ENCODE measurements at places on chromosomes 5 and 9. TPM values are rescaled to one million over a fixed set of nuclear protein-coding genes. Genes with fewer than 3 reads are reported as not detected.

Gene IRX1
- total RNA-seq = not detected

Gene MAP1B
- total RNA-seq = 66.1 TPM

Gene OBP2B
- total RNA-seq = not detected

Gene BRINP1
- total RNA-seq = not detected

Gene SEMA6A
- 0.42 TPM for total RNA-seq

Gene VPS13A
- 18.8 TPM for total RNA-seq

Gene SH3RF2
- not detected for total RNA-seq

GRCh38 chr9:92728831-92729734 is 35.5 kb downstream of the BICD2 start:
- no peaks in the 10 kb centered on the region for H3K27me3 ChIP-seq
- H3K36me3 ChIP-seq = peaks cover 27% of the 10 kb centered on the region
- H3K4me3 ChIP-seq = no peak overlapping the region
- DNase-seq = no peak
- no peak overlapping the region for H3K27ac ChIP-seq
- no peaks in the 10 kb centered on the region for H3K4me1 ChIP-seq

GRCh38 chr9:128771094-128771721 is 519 bp downstream of the ZER1 start:
- H3K4me1 ChIP-seq = peaks cover 13% of the 10 kb centered on the region
- H3K36me3 ChIP-seq = peaks cover 5% of the 10 kb centered on the region
- peak overlapping the region; percentile 88 for H3K27ac ChIP-seq
- peak overlapping the region; percentile 79 for H3K4me3 ChIP-seq

- H3K36me3 ChIP-seq = no peaks in the 10 kb centered on the region
- H3K27ac ChIP-seq = no peak overlapping the region
- H3K4me3 ChIP-seq = no peak overlapping the region
- H3K27me3 ChIP-seq = no peaks in the 10 kb centered on the region
Measured at GRCh38 chr5:52523701-52524100, 264.0 kb upstream of the ITGA1 start.

- H3K27ac ChIP-seq = no peak overlapping the region
- H3K4me1 ChIP-seq = no peaks in the 10 kb centered on the region
- no peak overlapping the region for H3K4me3 ChIP-seq
- DNase-seq = no peak
- no peaks in the 10 kb centered on the region for H3K36me3 ChIP-seq
Measured at GRCh38 chr9:36045610-36046009, 8.9 kb downstream of the RECK start.

DNA sequence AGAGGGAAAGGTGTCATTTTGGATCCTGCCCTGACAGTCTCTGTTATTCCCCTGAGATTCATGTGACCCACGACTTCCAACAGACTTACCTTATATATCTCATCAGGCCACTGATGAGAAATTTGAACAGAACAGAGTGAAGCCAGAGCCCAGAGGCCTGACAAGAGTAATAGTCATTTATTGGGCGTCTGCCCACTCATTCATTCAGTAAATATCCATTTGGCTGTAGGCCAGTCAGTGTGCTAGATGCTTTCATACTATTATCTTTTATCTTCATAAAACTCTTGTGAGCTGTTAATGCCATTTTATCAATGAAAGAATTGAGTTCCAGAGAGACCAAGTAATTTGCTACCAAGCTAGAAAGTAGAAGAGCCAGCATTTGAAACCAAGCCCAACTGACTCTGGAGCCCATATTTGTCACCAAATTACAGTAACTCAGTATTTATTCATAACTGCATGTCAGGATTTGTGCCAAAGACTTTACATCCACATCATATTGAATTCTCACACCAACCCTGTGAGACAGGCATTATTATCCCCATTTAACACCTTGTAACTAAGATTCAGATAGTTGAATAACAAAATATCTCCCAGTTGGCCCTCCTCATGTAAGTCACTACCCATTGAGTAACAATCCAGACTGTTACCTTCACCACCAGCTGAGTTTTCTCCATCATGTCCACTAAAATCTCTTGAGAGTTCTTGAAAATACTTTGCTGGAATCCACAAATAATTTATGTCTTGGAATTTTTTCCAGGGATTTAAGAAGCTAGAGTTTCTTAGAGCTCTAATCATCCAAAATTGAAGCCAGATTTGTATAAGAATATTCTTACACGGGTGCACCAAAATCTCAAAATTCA is 2.5 kb downstream of the PTPDC1 start:
- DNase-seq = no peak
- H3K36me3 ChIP-seq = 0 out of 3 replicates have a peak, but pooled peaks cover 2% of the 10 kb centered on the region
- H3K27ac ChIP-seq = no peak overlapping the region
- peaks cover 20% of the 10 kb centered on the region for H3K4me1 ChIP-seq
- H3K27me3 ChIP-seq = no peaks in the 10 kb centered on the region

GRCh38 chr9:72394066-72394465 is 29.1 kb upstream of the ZFAND5 start:
- peaks cover 6% of the 10 kb centered on the region for H3K27me3 ChIP-seq
- H3K36me3 ChIP-seq = no peaks in the 10 kb centered on the region
- H3K4me3 ChIP-seq = no peak overlapping the region
- DNase-seq = no peak
- no peak overlapping the region for H3K27ac ChIP-seq
- H3K4me1 ChIP-seq = no peaks in the 10 kb centered on the region

- DNase-seq = peak; percentile 19
- H3K27me3 ChIP-seq = peaks cover 2% of the 10 kb centered on the region
- no peaks in the 10 kb centered on the region for H3K4me1 ChIP-seq
Measured at GRCh38 chr5:56316299-56316994, 83.3 kb upstream of the ANKRD55 start.

- H3K4me1 ChIP-seq = no peaks in the 10 kb centered on the region
- no peak overlapping the region for H3K27ac ChIP-seq
- no peaks in the 10 kb centered on the region for H3K36me3 ChIP-seq
- H3K4me3 ChIP-seq = no peak overlapping the region
- no peaks in the 10 kb centered on the region for H3K27me3 ChIP-seq
- DNase-seq = no peak
Measured at GRCh38 chr5:171427318-171428167, 8.1 kb downstream of the FGF18 start.

DNA sequence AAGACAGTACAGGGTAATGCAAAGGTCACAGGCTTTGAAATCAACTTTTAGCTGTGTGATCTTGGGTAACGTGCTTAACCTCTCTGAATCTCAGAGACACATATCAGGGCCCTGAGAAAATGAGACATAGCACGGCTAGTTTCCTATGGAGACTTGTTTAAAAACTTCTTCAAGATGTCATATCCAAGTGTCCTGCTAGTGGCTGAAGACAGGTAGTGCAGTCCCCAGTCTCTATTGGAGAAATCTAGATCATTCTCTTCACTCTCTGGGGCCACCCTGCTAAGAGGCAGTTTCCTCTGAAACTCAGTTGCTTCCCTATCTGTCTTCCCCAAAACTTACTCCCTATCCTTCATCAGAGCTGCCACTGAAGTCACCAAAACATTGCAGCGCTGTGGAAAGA is 30.3 kb upstream of the GRXCR2 start:
- peaks cover 11% of the 10 kb centered on the region for H3K27me3 ChIP-seq
- H3K36me3 ChIP-seq = no peaks in the 10 kb centered on the region
- H3K27ac ChIP-seq = no peak overlapping the region
- no peak overlapping the region for H3K4me3 ChIP-seq
- peak; percentile 33 for DNase-seq

GRCh38 chr5:109922381-109922995 is 232.8 kb downstream of the MAN2A1 start:
- no peak overlapping the region for H3K27ac ChIP-seq
- peaks cover 4% of the 10 kb centered on the region for H3K27me3 ChIP-seq
- no peak overlapping the region for H3K4me3 ChIP-seq
- H3K4me1 ChIP-seq = no peaks in the 10 kb centered on the region
- DNase-seq = no peak

DNA sequence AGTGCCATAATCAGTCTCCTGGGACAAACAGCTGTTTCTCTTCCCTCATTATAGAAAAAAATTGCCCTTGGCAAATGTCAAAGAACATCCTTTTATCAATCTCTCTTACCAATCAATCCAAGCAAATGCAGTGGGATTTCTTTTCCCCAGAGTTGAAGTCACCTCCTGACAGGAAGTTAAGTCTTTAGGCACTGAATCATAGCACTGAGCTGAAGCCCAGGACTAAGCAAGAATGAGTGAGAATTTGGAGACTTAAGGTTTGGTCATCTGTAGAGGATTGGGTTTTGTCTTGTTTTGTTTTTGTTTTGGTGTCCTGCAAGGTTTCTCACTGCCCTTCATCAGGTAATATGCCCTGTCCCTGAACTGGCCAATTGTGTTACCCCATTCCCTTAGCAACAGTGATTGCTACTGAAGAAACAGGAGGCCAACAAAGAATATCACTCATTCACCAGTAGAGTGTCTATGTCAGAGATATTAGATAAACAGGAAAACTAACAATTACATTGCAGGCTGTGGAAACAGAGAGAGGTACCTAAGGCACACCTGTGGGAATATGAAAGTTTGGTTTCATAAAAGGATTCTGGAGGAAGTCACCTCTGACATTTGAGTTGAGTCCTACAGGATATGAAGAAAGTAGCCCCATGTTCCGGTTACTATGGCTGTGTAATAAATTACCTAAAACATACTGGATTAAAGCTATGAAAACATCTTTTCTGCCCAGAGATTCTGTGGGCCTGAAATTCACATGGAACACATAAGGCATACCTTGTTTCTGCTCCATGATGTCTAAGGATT is 4.5 kb upstream of the FXN start:
- peaks cover 7% of the 10 kb centered on the region for H3K4me1 ChIP-seq
- no peaks in the 10 kb centered on the region for H3K27me3 ChIP-seq
- H3K36me3 ChIP-seq = no peaks in the 10 kb centered on the region
- H3K27ac ChIP-seq = no peak overlapping the region

GRCh38 chr5:107385708-107386107 is 285.0 kb downstream of the EFNA5 start:
- no peak for DNase-seq
- H3K4me1 ChIP-seq = no peaks in the 10 kb centered on the region
- no peaks in the 10 kb centered on the region for H3K36me3 ChIP-seq
- no peak overlapping the region for H3K4me3 ChIP-seq

DNA sequence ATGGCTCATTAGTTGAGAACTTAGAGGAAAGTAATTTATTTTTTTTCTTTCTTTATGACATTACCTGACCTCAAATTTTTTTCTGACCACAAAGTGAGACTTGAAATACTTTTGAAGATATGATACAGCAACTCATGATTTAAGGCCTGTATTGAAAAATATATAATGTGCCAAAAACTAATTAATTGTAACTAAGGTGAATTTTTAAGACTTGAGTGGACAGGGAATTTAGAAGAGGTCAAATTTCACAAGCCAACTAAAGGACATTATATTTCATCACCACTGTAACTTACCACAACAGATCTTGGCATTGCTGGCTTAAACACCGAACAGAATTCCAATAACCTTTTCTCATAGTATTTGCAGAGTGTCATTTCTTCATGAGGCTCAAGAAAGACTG is 1.8 kb downstream of the CCNH start:
- peak overlapping the region; percentile 98 for H3K27ac ChIP-seq

DNA sequence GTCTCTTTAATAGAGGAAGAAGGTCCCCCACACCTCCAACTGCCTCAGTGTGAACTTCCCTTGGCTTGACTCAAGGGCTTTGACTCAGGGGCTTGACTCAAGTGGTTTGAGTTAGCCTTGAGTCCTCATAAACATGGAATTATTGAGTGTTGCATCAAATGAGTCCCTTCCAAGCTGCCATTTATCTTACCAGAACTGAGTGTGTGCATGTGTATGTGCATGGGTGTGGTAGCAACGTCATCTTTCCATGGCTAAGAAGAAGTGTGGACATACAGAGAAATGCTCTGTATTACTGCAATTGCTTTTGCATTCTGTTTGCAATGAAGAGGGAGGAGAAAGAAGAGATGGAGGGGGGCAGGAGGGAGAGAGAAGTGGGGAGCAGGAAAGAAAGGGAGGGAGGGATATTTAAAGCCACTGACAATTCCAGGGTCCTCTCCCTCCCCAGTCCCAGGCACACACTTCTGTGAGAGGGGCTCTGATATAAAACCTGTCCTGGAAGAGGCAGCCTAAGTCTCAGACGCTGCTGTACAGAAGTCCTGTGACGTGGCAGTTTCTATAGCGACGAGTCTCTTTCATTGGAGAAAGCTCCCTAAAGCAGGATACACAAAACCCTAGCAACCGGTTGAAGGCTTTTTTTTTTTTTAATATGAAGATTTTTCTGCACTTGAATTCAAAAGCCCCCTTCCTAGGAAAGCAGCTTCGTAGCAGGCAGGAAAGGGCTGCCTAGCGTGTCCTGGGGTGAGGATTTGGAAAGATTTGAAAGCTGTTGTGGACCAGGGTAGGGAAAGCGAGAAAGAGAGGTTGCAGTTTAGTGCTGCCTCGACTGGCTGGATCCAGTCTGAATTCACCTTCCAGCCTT is 93.3 kb upstream of the MAP1B start:
- no peak overlapping the region for H3K4me3 ChIP-seq
- H3K27me3 ChIP-seq = peaks cover 5% of the 10 kb centered on the region
- no peaks in the 10 kb centered on the region for H3K36me3 ChIP-seq

- no peak for DNase-seq
- H3K4me3 ChIP-seq = no peak overlapping the region
- H3K27ac ChIP-seq = peak overlapping the region; percentile 16
- peaks cover 7% of the 10 kb centered on the region for H3K4me1 ChIP-seq
- peaks cover 39% of the 10 kb centered on the region for H3K36me3 ChIP-seq
- no peaks in the 10 kb centered on the region for H3K27me3 ChIP-seq
Measured at GRCh38 chr5:10366310-10367272, 13.1 kb downstream of the MARCHF6 start.

DNA sequence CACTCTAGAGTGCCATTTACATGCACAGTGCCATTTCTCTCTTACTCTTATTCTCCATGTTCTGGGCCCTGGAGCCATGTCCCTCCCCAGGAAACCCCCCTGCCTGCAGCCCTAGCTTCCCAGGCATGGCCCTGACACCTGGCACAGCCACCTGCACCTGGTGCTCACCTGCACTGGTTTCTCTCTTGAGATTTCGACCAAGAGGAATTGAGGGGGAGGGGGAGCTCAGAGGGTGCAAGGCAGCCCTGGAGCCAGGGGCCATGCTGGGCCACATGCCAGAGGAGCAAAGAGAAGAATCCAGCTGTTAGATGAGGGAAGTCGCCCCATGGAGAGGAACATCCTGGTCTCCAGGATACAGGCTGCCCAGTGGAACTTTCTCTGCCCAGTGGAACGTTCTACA is 65.0 kb upstream of the RAPGEF1 start:
- no peaks in the 10 kb centered on the region for H3K4me1 ChIP-seq
- no peak for DNase-seq

- H3K27ac ChIP-seq = peak overlapping the region; percentile 58
- H3K36me3 ChIP-seq = no peaks in the 10 kb centered on the region
- H3K4me3 ChIP-seq = no peak overlapping the region
- DNase-seq = peak; percentile 46
Measured at GRCh38 chr5:99032234-99033013, 103.6 kb upstream of the CHD1 start.

DNA sequence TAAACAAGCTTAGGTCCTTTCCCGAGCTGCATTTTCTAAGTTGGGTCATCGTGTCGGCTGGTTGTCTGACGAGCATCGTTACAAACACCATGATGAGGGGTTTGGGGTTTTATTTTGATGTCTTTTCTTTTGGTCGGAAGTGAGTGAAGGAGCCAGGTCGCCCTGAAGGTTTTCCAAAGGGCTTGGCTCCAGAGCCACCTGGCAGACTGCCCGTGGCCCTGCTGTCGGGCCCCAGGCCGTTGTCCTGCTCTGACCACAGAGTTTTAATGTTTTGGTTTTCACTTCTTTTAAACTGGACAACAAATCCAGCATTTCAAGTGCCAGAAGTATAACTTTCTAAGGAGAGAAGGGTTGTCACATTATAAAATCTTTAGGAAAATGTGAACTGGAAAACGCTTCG is 42.3 kb downstream of the TENT4A start:
- no peaks in the 10 kb centered on the region for H3K27me3 ChIP-seq
- DNase-seq = no peak
- peaks cover 77% of the 10 kb centered on the region for H3K36me3 ChIP-seq
- H3K4me1 ChIP-seq = no peaks in the 10 kb centered on the region
- H3K27ac ChIP-seq = no peak overlapping the region
- no peak overlapping the region for H3K4me3 ChIP-seq
